ENCODE measurements at places on chromosomes 5 and 9.

DNA sequence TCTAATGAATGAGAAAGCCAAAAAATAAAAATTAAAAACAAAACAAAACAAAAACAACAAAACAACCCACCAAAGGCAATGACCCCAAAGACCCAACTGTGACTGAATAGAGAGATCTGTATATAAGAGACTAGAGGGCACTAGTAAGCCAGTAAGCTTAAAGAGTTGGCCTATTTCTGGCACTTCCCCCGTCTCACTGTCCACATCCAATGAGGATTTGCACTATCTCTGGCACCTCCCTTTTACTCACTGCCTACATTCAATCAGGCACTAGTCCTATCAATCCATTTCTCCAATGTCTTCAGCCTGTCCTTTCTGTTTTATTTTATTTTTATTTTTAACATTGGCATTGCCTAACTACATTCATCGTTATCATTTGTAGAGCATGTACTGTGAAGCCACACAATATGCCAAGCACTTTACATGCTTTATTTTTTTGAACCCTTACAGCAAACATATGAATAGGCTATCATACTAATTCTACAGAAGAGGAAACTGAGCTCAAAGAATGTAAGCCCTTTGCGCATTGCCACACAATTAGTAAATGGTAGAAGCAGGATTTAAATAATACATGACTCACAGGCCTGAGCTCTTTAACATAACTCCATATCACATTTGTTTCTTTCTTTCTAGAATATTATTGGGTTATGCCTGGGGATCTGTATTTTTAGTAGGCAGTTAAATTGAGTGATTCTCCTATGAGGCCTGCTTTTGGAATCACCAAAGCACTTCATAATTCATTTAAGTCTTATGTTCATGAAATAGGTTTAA, 70.0 kb downstream of the C6 start:
- no peak for DNase-seq

DNA sequence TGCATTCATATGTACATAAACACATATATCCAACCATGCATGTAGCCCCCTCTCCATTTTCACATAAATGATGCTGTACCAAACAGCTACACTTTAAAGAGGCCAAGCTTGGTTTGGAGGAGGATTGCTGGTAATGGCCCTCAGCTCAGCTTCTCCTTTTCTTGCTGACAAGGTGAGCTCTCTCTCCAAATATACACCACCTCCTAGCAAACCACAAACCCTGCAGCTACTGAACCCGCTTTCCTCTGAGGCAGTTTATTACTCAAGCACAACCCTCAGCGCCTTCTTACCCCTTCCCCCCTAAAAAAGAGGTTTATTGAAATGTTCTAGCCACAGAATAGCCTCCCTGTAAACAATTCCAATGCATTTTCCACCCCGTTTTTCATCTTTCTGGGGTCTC, 54.0 kb downstream of the ALG2 start:
- no peak for DNase-seq

DNA sequence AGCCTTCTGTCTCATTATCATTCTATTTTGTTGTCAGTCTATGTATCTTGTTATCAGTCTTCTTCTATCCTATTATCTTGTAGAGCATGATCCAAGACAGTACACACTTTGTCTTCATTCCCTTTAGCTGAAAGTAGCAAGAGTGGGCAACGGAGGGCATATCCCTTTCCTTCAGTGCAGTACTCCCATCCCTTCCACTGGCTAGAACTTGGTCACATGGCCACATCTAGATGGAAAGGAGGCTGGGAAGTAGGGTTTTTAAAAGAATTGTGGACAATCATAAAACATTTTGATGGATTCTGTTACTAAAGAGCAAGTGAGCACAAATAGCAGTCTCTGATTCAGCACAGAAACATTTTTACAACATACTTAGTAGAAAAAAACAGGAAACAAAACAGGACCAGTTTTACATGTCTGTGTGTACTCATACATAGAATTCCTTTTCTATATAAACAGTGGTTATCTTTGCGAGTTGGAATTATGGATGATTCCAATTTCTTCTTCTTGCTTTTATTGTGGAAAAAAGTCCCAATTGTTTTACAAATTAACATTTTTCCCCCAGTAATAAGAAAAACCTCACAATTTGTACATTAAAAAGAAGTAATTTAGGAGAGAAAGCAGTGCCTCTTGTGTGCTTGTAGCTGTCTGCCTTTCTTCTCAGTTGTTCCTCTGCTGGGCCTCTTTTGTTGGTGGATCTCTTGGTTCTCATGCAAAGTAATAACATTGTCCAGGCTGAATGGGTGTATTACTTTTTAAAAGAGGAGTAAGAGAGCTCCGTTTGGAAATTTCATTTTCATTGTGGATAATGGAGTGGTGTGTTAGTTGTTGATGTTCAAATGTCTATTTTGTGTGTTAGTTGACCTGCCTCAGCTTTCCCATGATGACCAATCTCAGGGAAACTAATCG, 410.9 kb upstream of the TRPC7 start:
- peak; percentile 14 for DNase-seq

GRCh38 chr9:78905387-78905786, 608.5 kb downstream of the PSAT1 start:
- no peak for DNase-seq

DNA sequence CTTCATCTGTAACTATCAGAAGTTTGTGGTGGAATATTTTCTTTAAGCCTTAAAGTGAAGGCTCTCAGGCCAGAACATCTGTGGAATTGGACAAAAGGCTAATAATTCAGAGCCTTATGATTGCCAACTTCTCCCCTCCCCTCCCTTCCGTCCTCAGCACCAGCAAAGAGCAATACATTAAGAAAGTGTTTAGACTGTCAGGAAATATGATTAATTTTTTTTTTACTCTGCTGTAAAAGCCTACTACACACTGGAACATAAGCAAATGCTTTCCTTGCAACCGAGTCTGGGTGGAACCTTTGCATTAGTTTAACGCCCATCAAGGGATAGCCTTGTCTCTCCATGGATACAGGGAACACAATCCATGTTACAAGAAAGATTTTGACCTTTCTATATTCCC, 110.3 kb upstream of the TARS1 start:
- DNase-seq, result no peak

GRCh38 chr9:15543047-15543813, 9.6 kb upstream of the CCDC171 start:
- peak; percentile 1 for DNase-seq

DNA sequence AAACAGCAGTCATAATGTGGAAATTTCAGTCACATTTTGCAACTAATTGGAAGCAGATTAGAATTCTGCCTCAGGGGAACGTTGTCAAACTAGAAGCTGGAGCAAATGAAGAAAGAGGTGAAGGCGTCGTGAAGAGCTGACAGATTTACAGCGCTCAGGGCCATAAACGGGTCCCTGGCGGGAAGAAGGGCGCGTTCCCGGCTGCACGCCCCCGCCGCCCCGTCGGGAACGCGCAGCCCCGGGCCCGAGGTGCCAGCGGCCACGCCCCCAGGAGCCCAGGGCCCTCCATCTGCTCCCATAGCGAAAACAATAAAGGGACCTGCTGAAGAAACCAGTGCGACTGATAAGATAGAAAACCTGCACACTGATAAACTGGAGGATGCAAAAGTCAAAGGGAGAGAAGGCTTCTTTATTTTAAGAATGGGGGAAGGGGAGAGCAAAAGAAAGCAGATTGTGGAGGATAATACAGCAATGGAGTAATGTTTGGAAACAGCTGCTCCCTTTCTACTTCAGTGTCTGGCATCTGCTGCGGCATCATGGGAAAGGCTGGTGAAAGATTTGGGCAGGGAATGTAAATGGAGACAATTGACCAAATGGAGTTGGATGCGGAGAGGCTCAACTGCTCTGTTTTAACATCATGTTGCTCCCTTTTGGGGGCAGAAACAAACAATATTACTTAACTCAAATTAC, 11.1 kb downstream of the ZNF608 start:
- no peak for DNase-seq

DNA sequence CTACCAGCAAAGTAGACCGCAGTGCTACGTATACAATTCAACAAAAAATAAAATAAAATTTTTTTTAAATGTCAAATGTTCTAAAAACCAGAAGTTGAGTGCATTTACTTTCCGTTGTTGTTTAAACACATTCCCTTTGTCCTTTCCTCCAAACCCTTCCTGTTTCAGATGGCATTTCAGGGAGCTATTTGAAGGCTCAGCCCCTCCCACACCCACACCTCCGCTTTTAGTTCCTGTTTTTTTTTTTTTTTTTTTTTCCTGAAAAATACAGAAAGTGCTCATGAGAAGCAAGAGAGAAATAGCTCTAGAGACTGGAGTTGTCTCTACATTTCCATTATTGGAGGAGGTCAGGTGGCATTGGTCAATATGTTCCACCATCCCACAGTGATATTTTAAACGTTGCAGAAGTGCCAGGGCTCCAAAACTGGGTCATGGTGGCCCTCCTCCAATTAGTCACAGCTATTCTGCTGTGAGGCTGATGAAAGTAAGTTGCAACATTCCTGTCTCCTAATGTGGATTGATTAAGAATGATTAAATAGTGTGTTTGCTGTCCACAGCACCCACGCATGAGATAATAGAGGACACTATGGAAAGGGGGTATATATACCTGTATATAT, 106.9 kb downstream of the GABRG2 start:
- DNase-seq, result no peak

GRCh38 chr5:153147891-153148623, 342.4 kb upstream of the GRIA1 start:
- peak; percentile 56 for DNase-seq

DNA sequence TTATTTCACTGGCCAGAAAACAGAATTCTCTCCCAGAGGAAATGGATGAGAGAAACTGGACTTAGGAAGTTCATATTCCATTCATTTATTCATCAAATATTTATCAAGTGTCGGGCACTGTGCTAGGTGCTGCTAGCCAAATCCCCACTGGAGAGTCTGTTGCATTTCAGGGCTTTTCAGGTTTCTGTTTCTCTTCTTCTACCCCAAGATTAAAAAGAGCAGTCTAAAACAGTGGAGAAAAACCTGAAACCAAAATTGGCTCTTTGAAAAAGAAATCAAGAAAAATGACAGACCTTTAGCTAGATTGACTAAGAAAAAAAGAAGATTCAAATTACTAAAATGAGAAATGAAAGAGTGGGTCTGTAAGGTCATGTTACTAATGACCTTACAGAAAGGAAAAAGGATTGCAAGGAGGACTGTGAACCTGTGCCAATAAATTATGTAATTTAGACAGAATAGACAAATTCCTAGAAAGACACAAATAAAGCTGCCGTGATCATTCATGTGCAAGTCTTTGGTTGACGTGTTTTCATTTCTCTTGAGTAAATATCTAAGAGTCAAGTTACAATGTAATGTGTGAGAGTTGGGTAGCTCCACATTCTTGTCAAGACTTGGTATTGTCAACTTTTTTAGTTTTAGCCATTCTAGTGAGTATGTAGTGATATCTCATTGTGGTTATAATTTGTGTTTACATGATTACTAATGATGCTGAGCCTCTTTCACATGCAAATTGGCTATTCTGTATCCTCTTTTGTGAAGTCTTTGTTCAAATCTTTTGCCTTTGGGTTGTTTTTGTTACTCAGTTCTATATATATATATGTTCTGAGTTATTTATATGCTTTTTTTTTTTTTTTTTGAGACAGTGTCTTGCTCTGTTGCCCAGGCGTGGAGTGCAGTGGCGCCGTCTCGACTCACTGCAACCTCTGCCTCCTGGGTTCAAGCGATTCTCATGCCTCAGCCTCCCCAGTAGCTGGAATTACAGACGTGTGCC, 23.7 kb downstream of the SNX30 start:
- no peak for DNase-seq
